Endodermal cell (in vitro differentiated cells): ENCODE measurements at places on chromosomes 11 and 22.

DNA sequence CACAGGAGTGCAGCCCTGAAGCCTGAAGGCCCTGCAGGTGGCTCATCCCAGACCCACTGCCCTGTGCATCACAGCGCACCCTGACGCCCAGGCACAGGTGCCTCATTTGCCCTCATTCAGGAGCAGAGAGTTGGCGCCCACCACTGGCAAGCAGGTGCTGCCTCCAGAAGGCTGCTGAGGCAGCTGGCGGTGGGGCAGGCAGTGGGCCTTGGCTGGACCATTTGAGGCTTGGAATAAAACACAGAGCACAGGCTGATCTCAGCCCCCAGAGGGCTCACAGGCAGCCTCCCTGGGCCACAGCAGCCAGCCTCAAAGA lies 1151.9 kb downstream of the BRD1 start:
- H3K36me3 ChIP-seq = peaks cover 4% of the 10 kb centered on the region
- no peak overlapping the region for H3K4me3 ChIP-seq
- H3K27me3 ChIP-seq = no peaks in the 10 kb centered on the region
- DNase-seq = no peak

GRCh38 chr11:61460986-61461385 lies 31.1 kb downstream of the SDHAF2 start:
- peaks cover 4% of the 10 kb centered on the region for H3K36me3 ChIP-seq
- H3K27me3 ChIP-seq = no peaks in the 10 kb centered on the region
- peak overlapping the region; percentile 44 for H3K27ac ChIP-seq
- no peak overlapping the region for H3K4me3 ChIP-seq
- DNase-seq = no peak

- no peak for DNase-seq
- no peaks in the 10 kb centered on the region for H3K4me1 ChIP-seq
- no peaks in the 10 kb centered on the region for H3K27me3 ChIP-seq
- H3K36me3 ChIP-seq = peaks cover 50% of the 10 kb centered on the region
These were observed 25.4 kb downstream of the SAAL1 start for GRCh38 chr11:18080451-18080850.

GRCh38 chr11:119094816-119095065 lies 6.9 kb downstream of the DPAGT1 start:
- no peak for DNase-seq
- H3K4me1 ChIP-seq = peaks cover 11% of the 10 kb centered on the region
- H3K27ac ChIP-seq = no peak overlapping the region
- peaks cover 67% of the 10 kb centered on the region for H3K36me3 ChIP-seq
- peak overlapping the region; percentile 97 for H3K4me3 ChIP-seq
- no peaks in the 10 kb centered on the region for H3K27me3 ChIP-seq
